Stimulated activated CD8-positive, alpha-beta memory T cell treated with anti-CD3 and anti-CD28 coated beads, Interleukin-12 subunit alpha, Interleukin-12 subunit beta, amount 100 ng/mL, for 4 hours (primary cell): ENCODE measurements at places on chromosomes 6 and 20.

DNA sequence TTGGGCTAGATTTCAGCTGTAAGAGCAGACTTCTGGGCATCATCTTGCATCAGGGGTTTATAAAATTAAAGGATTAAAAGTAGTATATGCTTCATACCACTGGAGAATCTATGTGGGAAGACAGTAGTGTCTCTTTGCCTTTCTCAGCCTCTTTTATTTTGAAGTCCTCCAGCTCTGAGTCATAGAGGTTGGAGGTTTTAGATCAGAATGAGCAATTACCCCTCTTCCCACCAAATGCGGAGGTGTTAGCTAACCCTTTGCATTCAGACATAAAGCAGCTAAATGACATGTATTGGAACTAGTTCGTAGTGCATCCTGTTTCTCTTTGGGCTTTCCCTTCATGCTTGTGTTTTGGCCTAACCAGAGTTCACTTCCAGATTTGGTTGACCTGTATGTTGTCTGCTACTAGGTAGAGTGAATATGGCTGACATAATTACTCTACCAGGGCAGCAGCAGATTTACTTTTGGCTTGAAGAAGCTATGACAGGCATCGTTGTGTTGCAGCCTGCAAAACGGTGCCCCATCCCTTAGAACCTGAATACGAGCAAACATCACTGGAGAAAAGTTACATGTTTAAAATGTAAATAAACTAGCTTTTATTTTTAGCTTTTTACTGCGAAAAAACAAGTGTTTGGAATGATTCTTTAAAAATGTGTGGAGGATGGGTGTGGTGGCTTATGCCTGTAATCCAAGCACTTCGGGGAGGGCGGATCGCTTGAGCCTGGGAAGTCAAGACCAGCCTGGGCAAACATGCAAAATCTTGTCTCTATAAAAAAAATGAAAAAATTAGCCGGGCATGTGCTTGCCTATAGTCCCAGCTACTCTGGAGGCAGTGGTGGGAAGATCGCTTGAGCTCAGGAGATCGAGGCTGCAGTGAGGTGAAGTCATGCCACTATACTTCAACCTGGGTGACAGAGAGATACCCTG lies 82.2 kb downstream of the MYO6 start:
- no peak for DNase-seq

DNA sequence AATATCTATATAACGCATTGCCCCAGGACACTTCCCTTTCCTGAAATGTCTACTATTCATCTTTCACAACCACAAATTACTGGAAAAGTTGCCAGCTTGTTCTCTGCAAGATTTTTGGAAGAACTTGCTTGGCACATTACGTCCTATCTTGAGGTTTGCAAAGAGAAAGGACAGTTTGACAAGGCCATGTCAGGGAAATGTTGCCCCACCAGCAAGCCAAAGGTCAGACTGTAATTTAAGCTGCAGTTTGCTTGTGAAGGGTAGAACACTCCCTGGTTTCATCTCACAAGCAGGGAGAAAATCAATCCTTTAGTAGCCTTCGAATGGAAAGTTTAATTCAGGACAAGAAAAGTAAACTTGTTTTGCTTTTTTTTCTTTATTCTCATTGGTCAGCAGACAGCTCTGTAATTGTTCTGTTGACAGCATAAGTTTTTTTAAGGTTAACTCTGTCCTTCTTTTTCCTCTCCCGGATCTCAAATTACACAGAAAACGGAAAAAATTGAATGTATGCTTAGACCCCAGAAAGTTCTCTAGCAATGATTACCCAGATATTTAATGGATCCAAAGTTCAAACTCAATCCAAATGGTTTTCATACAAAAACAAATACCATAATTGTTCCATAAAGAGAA lies 541.8 kb upstream of the NRSN1 start:
- no peak for DNase-seq

GRCh38 chr6:42391441-42391840 lies 60.3 kb downstream of the TRERF1 start:
- DNase-seq, result no peak

- DNase-seq, result no peak
Measured at GRCh38 chr20:59723607-59724456, 119.5 kb downstream of the PHACTR3 start.

DNA sequence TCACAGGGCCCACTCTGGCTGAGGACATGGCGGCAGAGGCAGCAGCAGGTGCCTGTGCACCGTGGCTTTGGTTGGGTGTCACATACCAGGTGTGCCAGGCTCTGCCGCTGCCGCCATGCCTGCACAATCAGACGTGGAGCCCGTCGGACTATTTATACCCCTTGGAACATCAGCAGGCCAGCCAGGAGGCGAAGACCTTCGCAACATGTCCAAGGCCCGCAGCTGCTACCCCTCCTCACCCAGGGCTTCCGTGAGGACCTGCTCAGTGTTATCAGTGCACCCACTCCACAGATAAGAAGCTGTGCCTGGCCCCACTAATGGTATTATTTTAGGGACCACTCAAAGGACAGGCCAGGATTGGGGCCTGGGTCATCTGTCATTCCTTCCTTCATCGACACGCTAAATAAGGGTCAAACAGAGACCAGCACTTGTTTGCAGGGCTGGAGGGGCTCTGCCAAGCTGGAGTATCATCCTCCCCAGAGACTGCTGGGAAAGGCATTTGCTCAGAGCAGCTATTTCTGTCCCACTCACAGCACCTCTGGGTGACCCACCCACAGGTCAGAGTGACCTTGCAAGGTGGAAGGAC lies 109.2 kb downstream of the BMP7 start:
- DNase-seq, result no peak

DNA sequence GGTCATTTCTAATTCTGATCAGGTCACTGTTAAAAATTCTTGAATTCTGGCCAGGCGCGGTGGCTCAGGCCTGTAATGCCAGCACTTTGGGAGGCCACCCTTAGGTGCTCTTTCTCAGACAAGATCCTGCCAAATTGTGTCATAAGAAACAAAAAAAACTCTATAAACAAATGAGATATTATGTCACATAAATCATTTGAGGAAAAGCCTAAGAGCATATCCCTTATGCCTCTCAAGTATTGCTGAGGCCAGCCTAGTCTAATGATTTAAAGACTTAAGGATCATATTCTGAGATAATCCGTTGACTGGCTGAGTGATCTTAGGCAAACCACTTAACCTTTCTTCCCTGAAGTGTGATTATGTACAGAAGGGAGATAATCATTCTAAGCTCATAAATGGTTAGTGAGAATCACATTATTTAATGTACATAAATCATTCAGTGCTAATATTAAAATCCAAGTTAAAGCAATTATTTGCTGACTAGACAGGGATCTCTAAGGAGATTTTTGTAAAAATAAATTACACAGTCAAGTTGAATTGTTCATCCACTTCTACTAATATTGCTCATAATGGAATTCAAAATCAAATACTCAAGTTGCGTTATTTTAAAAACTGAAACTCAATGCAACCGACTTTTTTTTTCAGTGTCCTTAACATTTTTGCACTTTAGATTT lies 365.4 kb downstream of the PHF3 start:
- no peak for DNase-seq

DNA sequence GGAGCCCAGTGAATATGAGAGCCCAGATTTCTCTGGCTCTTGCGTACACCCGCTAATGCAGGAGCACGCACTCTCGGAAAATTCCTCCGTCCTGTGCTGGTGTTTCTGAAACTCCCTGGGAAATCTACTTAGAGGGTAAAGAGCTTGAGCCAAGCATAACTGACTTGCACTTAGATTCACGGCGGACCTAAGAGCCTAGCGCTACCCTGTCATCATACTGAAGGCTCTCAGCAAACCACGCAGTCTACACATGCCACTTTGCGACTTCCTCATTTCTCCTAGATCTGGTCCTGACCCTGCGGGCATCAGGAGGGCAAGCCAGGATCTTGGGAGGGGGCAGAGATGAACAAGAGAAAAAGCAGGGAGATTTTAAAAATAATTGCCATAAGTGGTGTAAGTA lies 324.7 kb downstream of the CD83 start:
- no peak for DNase-seq

DNA sequence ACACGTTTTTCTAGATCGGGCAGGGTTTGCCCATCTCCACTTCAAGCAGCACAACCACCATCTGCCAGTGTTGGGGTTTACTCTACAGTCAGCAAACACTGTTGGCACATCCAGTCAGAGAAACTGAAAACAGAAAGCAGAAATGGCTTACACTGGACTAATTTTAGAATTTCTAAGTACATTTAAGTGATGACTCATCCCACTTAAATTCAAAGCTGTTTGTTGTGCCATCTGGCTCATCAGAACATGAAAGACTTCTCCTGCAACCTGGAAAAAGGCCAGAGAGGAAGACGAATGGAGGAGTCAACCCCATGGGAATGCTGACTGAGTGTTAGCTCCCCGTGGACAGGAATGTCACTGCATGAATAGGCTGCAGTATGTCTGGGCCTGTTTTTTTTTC lies 21.8 kb downstream of the FAM209B start:
- no peak for DNase-seq
